ENCODE measurements at places on chromosomes 3 and 15. TPM values are rescaled to one million over a fixed set of nuclear protein-coding genes. Genes with fewer than 3 reads are reported as not detected.

GRCh38 chr3:122272879-122273278, 52.2 kb upstream of the CSTA start:
- peaks cover 32% of the 10 kb centered on the region for H3K4me1 ChIP-seq
- H3K27me3 ChIP-seq = peaks cover 10% of the 10 kb centered on the region
- no peaks in the 10 kb centered on the region for H3K36me3 ChIP-seq
- no peak for DNase-seq

The TM6SF1 gene
- total RNA-seq = 12.5 TPM

The HGD gene
- 0.10 TPM for total RNA-seq

DNA sequence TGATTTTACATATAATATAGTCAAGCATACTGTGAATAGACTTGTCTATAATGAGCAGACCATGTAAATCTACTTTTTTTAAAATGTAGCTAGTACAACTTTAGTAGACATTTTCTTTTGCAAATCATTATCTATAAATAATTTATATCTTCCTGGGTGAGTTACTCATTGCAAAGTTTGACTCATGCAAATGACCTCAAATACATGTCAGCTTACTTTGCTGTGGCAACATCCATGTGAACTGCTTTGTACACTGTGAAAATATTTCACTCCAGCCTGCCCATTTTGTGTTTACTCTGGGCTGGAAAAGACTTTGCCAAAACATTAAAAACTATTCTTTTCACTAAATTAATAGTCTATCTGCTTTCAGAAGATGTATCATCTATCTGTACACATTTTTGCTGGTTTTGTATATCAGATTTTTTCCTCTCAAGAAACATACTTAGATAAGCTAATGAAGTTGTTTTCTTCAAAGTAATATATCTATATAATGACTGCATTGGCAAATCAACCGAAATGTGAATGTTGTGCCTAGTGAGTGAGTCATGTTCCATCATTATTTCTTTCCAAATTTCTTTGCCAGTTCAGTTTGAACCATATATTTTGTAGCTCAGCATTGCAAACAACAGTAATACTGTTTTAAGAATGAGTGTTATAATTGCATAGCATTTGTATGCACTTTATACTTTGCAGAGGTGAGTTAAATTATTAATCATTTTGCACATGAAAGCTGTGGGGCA, 26.5 kb downstream of the IGSF10 start:
- H3K4me3 ChIP-seq = no peak overlapping the region
- DNase-seq = no peak
- no peaks in the 10 kb centered on the region for H3K27me3 ChIP-seq
- no peaks in the 10 kb centered on the region for H3K4me1 ChIP-seq

DNA sequence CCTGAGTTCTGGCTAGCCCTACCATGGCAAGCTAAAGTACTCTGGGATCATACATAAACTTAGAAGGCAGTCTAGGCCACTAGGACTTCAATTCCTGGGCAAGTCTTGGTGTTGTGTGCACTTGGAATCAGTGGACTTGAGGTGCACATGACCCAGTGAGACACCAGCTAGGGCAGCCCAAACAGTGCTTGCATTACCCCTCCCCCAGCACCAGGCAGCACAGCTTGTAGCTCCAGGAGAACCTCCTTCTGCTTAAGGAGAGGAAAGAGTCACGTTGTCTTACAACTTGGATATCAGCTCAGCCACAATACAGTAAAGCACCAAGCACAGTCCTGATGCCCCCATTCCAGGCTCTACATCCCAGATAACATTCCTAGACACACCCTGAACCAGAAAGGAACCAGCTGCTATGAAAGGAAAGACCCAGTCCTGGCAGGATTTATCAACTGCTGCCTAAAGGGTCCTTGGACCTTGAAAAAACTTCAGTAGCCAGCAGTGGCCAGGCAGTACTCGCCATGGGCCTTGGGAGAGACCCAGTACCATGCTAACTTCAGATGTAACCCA, 57.2 kb downstream of the MYO9A start:
- H3K27ac ChIP-seq = no peak overlapping the region
- no peak overlapping the region for H3K4me3 ChIP-seq
- peaks cover 9% of the 10 kb centered on the region for H3K4me1 ChIP-seq
- no peaks in the 10 kb centered on the region for H3K36me3 ChIP-seq
- DNase-seq = no peak

DNA sequence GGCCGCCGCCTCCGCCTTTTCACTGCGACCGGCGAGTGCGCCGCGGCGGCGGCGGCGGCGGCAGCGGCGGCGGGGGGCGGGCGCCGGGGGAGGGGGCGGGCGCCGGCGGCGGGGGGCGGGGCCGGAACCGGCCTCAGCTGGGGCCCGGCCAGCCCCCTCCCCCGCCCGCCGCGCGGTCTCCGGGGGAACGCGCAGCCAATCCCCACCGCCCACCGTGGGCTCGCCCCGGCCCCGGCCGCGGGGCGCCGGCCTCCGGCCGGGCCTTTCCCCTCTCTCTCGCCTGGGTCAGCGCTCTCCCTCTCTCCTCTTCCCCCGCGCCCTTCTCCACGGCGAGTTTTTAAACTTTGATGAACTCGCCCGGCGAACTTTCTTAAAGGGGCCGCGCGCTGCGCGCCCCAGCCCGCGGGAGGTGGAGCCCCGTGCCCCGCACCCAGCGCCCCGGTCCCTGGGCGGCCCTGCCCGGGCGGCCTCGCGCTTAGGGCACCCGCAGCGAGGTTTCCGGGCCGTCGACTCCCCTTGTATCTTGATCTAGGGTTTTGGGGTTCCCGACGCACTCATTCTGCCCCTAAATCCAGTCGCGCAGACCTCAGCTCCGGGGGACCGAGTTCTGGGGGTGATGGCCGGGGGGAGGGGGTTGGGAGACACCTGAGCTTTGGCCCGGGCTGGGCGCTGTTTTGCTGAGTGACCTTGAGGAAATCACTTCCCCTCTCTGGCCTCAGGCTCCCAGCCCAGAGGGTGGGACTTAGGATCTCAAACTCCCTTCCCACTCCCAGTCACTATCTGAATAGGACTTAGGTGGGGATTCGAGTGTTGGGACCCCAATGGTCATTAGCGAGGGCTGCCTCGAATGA, at the start of gene RBPMS2:
TSS of gene RBPMS2 (minus strand) at position 39 of the 851 bp plus-strand sequence. CDS start 270 bp downstream, outside the sequence.
- H3K36me3 ChIP-seq = no peaks in the 10 kb centered on the region
- DNase-seq = no peak
- H3K4me3 ChIP-seq = peak within 1 kb of the TSS; percentile 62
- H3K4me1 ChIP-seq = peaks cover 7% of the 10 kb centered on the region
- H3K27me3 ChIP-seq = peaks cover 72% of the 10 kb centered on the region

The ABHD6 gene
- total RNA-seq = 5.0 TPM

The NEK10 gene
- 0.79 TPM for total RNA-seq

DNA sequence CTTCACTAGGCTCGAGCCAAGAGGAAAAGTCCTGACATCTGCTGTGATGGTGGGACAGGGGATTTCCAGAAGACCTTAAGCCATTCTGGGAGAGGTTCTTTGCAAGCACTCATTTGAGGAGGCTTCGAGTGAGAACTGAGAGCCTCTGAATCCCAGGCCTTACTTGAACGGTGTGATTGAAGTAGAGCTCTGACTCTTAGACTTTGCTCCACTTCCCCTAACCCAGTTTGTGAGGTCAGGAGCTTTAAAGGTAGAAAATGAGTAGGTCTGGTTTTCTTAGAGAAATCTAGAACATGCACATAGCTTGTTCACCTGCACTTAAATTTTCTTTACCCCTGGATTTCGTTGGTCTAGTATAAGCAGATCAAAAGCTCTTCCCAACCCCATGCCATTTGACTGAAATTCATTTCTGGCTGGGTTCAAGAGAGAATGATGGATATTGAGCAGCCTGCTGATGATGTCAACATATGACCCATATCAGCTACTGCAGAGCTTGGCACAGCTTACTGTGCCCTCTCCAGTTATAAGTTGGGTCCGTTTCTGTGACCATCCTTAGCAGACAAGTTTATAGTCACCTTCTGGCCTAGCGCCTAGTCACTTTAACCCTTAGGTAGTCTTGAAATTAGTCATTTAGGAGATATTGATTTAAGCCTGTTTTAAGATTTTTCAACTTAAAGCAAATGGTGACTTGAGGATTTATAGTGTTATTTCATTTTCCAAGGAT, 229.2 kb upstream of the CHRM5 start:
- DNase-seq = no peak
- no peak overlapping the region for H3K27ac ChIP-seq
- no peaks in the 10 kb centered on the region for H3K27me3 ChIP-seq
- no peaks in the 10 kb centered on the region for H3K36me3 ChIP-seq
- no peak overlapping the region for H3K4me3 ChIP-seq

GRCh38 chr3:169308654-169309250, 354.8 kb downstream of the MECOM start:
- no peak for DNase-seq
- H3K4me3 ChIP-seq = no peak overlapping the region
- H3K4me1 ChIP-seq = no peaks in the 10 kb centered on the region

- no peaks in the 10 kb centered on the region for H3K4me1 ChIP-seq
- H3K36me3 ChIP-seq = peaks cover 96% of the 10 kb centered on the region
- no peak overlapping the region for H3K27ac ChIP-seq
Measured at GRCh38 chr15:92947071-92947730, 47.1 kb downstream of the CHD2 start.

DNA sequence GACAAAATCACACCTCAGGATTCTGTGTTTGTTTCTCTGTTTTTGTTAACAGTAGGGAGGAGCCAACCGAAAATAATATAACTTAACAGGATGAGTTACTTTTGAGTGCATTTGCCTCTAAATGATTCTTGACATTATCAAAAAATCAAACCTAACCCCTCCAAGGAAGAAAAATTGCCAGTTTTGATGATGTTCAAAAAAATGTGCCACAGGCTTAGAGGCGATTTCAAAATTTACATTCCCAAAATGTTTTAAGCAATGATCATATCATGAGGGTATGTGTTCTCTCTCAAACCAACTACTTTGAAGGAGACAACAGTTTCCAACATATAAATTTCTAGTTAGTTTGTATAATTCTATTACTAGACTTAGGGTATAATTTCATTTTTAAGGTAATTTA, 6.7 kb downstream of the VGLL3 start:
- H3K27ac ChIP-seq = no peak overlapping the region
- no peaks in the 10 kb centered on the region for H3K4me1 ChIP-seq
- no peak overlapping the region for H3K4me3 ChIP-seq
- no peak for DNase-seq
- peaks cover 7% of the 10 kb centered on the region for H3K27me3 ChIP-seq
- H3K36me3 ChIP-seq = no peaks in the 10 kb centered on the region

DNA sequence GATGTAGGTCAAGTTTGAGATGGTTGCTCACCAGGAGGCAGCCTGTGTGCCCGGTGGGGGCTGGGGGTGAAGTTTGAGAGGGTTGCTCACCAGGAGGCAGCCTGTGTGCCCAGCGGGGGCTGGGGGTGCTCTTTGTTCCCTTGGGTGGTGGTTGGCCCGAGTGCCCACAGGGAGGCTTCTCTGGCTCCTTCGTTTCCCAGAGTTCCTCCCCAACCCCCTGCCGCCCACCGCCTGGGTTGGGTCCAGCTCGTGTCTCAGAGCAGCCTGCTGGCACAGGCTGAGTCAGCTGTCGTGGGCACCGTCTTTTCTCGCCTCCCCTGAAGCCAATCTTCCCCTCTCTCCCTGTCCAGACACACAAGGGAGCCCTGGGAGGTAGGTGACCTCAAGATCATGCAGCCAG, 3.1 kb downstream of the APBA2 start:
- H3K4me1 ChIP-seq = peaks cover 55% of the 10 kb centered on the region
- no peak overlapping the region for H3K4me3 ChIP-seq
- peak overlapping the region; percentile 71 for H3K27ac ChIP-seq
- peaks cover 17% of the 10 kb centered on the region for H3K27me3 ChIP-seq
- no peak for DNase-seq

DNA sequence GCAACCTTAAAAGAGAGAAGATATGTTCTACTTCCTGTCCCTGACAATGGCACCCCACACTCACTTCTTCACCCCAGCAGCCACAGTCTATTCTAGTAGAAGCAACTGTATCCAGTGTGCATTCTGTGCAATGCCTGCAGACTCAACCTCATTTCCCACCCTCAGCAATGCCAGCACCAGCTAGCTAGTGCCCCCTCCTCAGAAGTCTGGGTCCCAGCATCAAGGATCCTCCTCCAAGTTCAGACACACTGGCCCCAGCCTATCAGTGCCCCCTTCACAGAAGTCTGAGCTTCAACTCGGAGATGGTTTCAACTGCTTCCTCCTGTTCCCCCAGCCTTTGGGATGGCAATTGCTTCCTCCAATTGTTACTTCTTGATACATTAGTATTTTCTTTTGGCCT, 268.3 kb downstream of the MEX3B start:
- H3K36me3 ChIP-seq = no peaks in the 10 kb centered on the region
- no peak overlapping the region for H3K27ac ChIP-seq
- peaks cover 3% of the 10 kb centered on the region for H3K27me3 ChIP-seq
- no peak overlapping the region for H3K4me3 ChIP-seq

The ACTC1 gene
- total RNA-seq = not detected

The KNG1 gene
- not detected for total RNA-seq

The HCLS1 gene
- total RNA-seq = 339 TPM

The PFN2 gene
- total RNA-seq = 0.50 TPM

The STARD5 gene
- 5.7 TPM for total RNA-seq

DNA sequence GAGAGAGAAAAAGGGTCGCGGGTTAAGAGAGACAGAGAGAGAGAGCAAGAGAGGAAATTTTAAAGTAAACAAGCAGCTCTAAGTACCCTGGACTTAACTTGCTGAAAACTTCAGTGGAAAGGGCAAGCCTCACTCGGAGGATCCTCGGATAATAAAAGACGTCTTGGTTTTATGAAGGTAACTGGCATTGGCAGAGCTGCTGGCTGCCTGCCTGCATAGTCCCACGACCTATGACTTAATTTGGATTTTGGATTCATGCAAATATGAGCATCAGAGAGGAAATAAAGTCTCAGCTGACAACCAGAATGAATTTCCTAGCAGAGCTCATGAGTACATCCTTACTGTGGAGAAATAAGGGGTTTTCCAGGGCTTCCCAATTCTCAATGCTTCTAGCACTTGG, 95.1 kb upstream of the PDZRN3 start:
- DNase-seq = no peak
- no peaks in the 10 kb centered on the region for H3K4me1 ChIP-seq
- no peak overlapping the region for H3K27ac ChIP-seq
- H3K27me3 ChIP-seq = no peaks in the 10 kb centered on the region
- no peak overlapping the region for H3K4me3 ChIP-seq
- H3K36me3 ChIP-seq = no peaks in the 10 kb centered on the region

- peaks cover 2% of the 10 kb centered on the region for H3K27me3 ChIP-seq
- no peak for DNase-seq
- H3K36me3 ChIP-seq = no peaks in the 10 kb centered on the region
- H3K4me1 ChIP-seq = peaks cover 9% of the 10 kb centered on the region
- no peak overlapping the region for H3K4me3 ChIP-seq
- peak overlapping the region; percentile 34 for H3K27ac ChIP-seq
Measured at GRCh38 chr15:66598095-66598815, 32.5 kb upstream of the LCTL start.

All from activated CD4-positive, alpha-beta T cell treated with anti-CD3 and anti-CD28 coated beads, Interleukin-2, amount 10 ng/mL, durations not matched to agents 7 days and 5 days (primary cell).